ENCODE measurements at places on chromosomes 12 and 14.
A peak's percentile ranks its signal among the peaks of the same experiment; 100 is the strongest.

GRCh38 chr12:57603815-57604453 is 690 bp upstream of the DTX3 start:
- DNase-seq: no peak

DNA sequence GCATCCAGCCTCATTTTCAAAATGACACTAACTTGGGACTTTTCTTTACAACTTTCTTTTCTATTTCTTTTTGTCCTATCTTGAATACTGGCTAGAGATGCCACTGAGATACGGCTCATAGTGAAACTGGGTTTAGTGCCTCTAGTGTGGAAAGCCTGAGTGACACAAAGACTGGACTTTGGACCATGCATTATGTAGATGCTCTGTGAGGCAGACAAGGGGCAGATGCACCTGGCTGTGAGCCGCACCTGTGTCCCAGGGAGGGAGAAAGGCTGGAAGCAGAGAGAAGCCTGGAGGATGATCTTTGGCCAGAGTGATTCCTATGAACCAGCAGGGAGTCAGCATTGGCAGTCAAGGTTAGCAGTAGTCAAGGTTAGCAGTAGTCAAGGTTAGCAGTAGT is 852.3 kb upstream of the TMEM132C start:
- DNase-seq: no peak

DNA sequence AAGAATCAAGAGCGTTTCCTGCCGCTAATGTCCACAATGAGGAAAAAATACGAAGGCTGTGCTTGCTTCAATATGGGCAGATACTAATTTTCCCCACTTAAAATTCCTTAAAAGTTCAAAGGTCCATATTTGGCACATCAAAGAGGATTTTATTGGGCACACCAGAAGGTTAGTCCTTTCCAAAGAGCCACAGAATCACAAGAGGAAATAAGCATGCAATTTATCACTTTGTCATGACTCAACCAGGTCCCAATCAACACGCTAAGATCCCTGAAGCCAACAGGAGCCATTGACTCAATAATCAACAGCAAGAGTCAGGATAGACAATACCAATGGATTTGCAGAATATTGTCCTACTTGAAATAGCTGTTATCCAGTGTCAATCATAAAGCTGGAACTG is 80.6 kb downstream of the MAP1LC3B2 start:
- DNase-seq: no peak

- no peak for DNase-seq
These were observed 16.3 kb downstream of the CFAP73 start for GRCh38 chr12:113165521-113166450.

- no peak for DNase-seq
These were observed 221.9 kb downstream of the CACNA1C start for GRCh38 chr12:2274733-2275132.

GRCh38 chr12:128815779-128816642 is 7.7 kb downstream of the SLC15A4 start:
- DNase-seq: no peak

- no peak for DNase-seq
These were observed 95.9 kb downstream of the SINHCAF start for GRCh38 chr12:31230004-31230403.

GRCh38 chr14:33539918-33540357 is 410.9 kb downstream of the EGLN3 start:
- DNase-seq: no peak

DNA sequence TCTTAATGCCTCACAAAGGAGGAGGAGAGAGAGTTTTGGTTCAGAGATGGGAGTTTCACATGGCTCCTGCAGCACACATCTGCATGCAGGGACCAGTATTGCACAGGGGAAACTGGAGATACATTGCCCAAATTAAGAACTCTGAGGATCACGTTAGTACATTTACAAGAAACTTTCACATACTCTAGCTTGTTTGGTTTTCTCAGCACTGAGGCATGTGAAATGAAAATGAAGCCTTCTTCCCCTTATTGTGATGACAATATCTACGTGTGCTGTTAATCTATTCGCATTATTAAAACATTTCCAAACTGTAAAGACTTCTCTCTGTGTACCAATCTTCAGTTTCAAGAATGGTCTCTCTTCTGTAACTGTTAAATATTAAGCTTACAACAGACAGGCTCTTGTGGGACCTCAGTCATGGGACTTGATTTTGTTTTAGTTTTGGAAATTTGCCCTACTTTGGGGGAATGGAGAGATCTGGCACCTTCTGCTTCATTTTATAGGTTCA is 124.7 kb downstream of the DAAM1 start:
- DNase-seq: no peak

DNA sequence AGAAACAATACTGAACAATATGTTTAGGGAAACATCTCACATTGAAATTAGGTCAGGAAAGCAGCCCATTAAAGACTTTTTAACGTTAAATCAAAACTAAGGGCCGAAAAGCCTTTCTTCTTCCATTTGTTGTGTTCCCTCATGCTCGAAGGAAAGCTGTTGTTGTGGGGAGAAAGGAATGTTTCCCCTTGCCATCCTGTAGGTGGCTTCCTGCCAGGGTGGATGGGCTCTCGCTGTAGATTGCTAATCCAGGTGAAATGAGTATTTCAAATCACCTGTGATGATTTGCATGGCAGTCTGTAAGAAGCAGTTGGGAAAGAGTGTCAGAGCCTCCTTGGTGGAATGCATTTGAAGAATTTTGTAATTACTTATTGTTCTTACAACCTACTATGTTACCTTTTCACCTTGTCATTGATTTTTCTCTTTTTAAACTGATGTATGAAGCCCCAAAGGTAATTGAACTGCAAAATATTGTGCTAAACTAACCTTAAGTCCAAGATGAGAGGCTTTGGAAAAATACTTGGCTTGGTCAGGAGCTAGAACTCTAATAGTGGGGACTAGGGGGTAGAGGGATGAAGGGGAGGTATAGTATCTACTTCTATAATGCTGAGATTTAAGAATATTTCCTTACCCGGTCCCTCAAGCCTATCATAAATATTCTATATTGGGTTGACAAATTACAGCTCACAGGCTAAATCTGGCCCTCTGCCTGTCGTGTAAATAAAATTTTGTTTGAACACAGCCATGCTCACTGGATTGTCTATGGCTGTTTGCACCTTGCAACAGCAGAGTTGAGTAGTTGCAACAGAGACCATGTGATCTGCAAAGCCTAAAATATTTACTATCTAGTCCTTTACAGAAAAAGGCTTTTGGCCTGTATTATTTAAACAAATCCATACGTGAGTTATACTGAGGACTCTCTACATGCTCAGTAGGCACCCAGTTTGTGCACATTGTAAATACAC is 7.7 kb upstream of the DCP1B start:
- no peak for DNase-seq

DNA sequence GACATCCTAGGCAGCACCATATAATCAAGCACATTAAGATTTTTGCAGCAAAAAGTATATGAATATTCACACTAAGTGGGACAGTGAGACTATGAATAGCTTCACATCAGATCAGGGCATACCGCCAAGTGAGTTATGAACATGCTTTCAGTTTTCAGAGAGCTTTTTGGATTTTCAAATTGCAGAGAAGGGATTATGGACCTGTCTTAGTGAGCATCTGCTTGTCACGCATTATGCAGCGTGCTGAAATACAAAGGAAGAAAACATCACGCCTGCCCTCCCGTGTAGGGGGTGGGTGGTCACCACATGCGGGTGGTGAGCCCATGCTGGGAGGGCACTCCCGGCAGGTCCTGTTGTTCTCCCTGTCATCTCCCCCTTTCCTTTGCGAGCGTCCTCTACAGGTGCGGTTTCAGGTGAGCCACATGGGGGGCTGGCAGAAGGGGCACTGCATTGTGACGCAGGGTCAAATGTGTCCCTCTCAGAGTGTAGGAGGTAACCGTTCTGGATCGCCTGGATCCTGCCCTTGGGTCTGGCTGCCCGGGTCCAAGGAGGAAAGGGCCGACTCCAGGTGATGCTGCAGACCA is 42.6 kb downstream of the TRAF3 start:
- DNase-seq: no peak

- no peak for DNase-seq
These were observed 18.3 kb downstream of the ALDH6A1 start for GRCh38 chr14:74065746-74066575.

DNA sequence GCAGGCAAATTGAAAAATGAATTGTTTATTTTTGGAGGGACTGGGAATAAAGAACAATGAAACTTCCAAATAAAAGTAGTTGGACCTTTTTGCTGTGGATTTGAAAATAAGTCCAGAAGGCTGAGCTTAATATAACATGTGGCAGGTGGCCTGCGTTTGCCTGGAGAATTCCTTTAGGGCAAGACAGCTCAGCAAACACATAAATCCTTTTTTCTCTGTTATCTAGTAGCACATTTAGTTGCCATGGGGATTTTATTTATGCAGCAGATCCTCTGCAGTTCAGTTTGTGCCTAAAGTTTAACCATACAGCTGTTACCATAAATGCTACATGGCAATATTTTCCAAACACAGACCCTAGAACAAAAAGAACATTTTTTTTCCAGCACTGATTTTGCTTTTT is 180.0 kb downstream of the NPAS3 start:
- no peak for DNase-seq

DNA sequence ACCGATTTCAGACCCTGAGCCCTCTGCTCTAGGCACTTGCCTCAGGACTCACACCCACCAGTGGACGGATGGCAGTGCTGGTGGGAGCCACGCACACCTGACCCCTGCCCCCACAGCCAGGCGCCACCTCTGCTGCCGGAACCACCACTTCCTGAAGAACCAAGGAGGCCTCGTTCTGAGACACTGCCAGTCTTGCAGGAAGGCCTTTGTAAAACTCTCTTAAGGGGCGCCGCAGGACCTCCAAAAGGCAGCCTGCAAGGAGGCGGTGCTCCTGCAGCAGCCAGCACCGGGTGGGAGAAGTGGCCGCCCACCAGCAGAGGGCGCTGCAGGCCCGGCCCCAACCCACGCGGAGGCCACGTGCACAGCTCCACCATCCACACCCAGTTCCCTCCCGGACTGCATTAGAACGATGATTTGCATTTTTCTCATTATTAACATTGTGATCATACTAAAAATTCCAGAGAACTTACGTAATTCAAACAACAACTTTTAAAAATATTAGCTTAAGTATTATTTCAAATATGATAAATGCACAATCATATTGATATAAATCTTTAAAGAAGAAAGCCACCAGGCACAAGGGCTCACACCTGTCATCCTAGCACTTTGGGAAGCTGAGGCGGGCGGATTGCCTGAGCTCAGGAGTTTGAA is 12.8 kb downstream of the STX2 start:
- DNase-seq: peak; percentile 49

- DNase-seq: no peak
These were observed 130.6 kb downstream of the RALGAPA1 start for GRCh38 chr14:35678403-35679028.

DNA sequence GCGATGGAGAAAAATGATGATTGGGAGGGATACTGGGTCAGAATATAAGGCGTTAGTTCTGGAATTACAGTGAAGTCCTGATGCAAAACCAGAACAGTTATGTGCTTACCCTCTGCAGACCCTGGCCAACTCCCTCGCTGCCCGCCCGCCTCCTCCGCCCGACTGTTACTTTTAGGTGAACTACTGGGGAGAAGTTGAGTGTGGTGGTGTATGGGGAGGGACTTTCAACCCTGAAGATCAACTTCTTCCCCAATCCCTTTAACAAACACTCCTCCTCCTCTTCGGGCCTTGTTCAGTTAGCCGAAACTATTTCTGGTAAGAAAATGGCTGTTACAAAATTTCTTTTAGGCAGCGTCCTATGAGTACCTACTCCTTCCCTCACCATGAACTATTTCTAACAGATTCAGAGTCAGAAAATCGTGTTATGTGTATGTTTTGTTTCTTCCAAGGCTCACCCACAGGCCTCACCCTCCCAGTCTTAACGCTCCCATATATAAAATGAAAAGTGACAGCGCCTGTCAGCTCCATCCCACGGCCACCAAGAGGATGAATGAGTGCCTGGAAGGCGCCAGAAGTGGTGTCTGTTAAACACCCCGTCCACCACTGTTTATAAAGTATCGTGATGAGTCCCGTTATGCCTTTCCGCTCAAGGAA is 1.3 kb downstream of the FBXO33 start:
- DNase-seq: no peak

DNA sequence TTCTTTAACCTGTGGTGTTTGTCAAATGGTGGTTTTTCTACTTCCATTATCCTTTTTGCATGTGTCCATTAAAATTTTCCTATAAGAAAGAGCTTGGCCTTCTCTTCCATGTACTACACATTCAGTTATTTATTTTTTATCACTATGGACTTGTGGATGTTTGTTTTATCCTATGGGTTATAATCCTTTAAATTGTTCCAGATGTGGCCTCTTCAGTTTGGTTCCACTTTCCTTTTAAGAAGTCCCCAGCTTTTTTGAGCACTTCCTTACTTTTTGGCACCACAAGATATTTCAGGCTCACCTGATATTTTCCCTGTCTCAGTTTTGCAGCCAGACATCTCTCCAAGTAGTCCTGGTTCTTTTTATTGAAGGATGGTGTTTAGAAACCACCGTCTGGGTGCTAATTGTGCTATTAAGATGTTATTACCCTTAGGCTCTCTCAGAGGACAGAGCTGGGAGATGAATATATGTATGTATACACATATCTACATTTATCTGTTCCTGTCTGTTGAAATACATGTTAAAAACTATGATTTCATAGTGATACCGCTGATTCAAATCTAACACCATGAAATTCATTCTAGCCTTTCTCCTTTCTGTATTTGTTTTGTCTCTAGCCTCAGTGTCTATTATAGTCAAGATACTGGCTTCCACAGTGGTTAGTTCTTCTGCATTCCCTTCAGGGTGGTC is 408.5 kb upstream of the RGS6 start:
- DNase-seq: no peak

DNA sequence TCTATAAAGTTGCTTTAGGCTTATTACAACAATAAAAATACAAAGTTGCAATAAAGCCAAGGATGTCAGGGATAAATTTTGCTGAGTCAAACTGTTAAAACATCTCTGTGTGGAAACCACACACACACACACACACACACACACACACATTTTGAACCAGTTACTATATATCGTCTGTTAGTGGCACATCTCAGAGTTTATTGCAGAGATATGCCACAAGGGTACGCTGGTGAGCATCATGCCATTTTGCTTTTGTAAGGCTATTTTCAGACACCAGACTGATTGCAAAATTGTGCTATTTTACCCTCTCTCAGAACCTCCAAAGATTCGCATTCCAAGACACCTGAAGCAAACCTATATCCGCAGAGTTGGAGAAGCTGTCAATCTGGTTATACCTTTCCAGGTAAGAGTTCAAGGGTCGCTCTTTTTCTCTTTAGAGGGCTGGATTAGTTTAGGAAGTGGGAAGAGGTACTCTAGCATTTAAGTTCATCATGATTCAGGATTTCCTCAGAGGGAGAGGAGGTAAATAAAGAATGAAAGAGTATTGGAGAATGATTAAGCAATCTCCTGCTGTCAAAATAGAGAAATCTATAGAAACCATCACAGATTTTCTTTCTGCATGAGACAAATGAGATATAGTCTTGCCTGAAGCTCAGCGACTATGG is 27.3 kb upstream of the CHPT1 start:
- no peak for DNase-seq

- DNase-seq: no peak
These were observed 280.0 kb upstream of the CRY1 start for GRCh38 chr12:107373238-107373809.

Data from activated naive CD4-positive, alpha-beta T cell (primary cell).